ENCODE measurements at places on chromosomes 2 and 18.
A peak's percentile ranks its signal among the peaks of the same experiment; 100 is the strongest.

DNA sequence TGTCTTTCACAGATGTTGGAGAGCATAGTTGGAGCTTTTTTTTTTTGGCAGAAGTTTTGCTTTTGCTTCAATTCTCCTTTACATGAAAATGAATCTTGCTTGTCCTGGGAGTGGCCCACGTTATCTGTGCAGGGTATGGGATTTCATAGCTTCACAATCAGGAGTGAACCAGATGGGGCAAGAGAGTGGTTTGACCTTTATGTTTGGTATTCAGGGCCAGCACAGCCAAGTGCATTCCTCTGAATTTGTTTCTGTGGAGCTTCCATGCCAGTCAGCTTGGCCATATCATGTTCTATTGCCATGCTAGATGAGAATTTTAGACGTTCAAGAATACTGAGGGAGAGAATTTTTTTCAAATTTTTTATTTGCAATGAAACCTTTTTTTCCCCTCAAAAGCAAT is 116.6 kb downstream of the PRPF40A start:
- DNase-seq: peak; percentile 21

- DNase-seq: no peak
Measured at GRCh38 chr18:66900837-66901236, 296.9 kb upstream of the CDH19 start.

GRCh38 chr2:70767699-70768589 is at the start of gene ADD2:
Gene ADD2, minus strand, starts transcription at chr2:70768200. Its CDS starts 61,792 bp downstream, at chr2:70706408.
- no peak for DNase-seq

DNA sequence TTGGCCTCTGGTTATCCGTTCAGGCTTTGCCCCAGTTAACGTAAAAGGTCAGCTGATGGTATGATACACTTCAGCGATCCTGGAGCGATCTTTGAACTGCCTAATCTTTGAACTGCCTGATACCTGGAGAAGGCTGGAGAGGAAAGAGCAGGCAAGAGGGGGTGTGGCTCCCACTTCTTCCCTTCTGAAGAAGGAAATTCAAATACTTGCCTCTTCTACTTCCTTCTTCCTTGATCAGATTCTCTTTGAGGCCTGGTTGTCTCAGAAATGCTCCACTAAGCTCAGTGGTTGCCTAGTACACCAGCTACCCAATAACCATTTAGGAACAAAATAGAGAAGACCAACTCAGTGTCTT is 619 bp downstream of the GALM start:
- DNase-seq: peak; percentile 42

- DNase-seq: peak; percentile 53
Measured at GRCh38 chr18:24272229-24272525, 125.4 kb downstream of the OSBPL1A start.

DNA sequence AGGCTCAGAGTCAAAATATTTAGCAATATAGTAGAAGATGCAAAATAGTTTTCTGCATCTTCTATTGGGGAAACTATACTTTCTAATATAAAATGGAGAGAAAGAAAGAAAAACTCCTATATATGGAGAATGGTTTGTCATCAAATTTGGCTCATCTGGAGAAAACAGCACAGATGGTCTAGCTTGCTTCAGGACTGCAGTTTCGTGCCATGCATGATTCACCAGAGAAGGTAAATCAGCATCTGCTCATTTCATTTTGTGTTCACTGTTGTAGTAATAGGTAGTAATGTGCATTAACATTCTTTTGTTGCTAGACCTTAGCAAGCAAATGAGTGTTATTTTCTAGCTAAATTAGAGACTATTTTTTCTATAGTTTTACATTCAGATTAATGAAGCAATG is 179.0 kb downstream of the ASXL3 start:
- peak; percentile 1 for DNase-seq

DNA sequence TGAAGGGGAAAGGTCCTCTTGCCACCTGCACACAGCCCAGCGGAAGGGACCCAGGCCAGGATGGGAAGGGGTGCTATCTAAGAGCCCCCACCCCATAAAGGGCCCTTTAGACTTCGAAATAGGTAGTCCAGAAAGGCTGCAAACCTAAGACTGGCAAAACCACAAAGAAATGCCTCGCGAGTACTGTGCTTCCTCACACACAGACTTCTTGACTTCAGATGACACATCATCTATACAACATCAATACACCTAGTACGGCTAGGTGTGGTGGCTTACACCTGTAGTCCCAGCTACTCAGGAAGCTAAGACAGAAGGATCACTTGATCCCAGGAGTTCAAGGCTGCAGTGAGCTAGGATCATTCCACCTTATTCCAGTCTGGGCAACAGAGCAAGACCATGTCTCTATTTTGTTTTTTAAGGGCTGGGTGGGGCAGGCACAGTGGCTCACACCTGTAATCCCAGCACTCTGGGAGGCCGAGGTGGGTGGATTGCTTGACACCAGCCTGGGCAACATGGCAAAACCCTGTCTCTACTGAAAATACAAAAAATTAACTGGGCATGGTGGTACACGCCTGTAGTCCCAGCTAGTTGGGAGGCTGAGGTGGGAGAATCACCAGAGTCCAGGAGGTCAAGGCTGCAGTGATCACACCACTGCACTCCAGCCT is 125.8 kb downstream of the CABLES1 start:
- DNase-seq: peak; percentile 22

- DNase-seq: no peak
Measured at GRCh38 chr2:191112448-191112901, 38.3 kb downstream of the STAT4 start.

- DNase-seq: peak; percentile 27
Measured at GRCh38 chr2:231687133-231687852, 21.0 kb upstream of the PTMA start.

DNA sequence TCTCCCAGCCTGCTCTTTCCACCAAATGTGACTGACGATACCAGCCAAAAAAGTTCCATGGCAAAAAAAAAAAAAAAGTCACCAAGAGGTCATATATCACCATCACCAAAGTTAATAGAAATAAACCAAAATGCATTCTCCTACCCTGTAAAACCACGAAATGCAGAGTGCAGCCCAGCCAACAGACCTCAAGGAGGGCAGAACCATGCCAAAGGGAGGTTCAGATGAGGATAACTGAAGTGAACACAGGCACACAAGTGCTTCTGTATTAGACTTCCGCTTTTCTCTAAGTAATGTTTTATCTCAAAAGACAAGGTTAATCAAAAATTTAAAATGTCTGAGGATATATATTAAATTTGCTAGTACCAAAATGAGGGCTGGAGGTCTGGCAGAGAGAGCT is 5.5 kb downstream of the SERPINE2 start:
- no peak for DNase-seq

GRCh38 chr2:80687524-80687923 is 383.0 kb upstream of the LRRTM1 start:
- no peak for DNase-seq

DNA sequence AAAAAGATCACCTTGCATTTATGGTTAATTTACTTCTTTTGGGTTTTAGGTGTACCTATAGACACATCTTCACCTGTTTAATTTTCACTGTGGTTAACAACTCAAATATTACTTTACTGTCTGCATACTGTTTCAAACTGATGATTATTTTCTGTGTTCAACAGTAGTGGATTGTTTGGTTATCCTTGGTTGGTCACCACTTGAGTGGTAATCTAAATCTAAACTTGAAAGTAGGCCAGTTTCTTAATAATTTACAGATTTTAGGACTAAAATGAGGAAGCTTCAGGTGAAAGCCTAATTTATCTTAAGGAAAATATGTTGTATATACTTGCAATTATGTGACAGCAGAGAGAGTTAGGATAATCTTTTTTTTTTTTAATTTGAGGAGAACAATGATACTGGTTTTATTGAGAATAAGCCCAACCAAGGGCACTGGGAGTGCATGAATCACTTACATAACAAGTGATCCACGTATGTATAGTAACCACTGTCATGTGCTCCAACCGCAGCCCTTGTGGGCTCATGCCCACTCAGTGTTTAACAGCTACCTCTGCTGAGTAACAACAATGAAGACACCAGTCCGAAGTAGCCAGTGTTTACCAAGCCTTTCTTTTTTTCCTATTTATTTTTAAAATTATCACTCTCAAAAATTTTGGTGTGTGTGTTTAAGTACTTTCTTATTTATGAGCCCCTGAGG is 31.0 kb upstream of the WDSUB1 start:
- DNase-seq: peak; percentile 44

DNA sequence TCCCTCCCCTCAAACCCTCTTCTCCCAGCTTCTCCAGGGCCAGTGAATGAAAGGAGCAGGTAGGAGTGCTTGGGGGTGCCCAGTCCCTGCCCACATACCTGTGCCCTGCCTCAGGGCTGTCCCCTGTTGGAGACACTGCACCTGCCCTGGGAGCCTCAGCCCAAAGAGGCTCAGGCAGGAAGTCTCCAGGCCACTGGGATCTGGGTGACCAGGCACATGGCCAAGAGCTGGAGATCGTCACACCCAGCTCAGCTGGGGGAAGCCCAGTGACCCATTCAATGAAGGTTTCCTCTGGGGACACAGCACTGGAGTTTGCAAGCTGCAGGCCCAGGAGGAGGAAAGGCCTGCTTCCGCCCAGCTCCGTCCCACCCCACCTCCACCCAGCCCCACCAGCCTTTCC is 156.4 kb downstream of the ZFP36L2 start:
- DNase-seq: peak; percentile 47

DNA sequence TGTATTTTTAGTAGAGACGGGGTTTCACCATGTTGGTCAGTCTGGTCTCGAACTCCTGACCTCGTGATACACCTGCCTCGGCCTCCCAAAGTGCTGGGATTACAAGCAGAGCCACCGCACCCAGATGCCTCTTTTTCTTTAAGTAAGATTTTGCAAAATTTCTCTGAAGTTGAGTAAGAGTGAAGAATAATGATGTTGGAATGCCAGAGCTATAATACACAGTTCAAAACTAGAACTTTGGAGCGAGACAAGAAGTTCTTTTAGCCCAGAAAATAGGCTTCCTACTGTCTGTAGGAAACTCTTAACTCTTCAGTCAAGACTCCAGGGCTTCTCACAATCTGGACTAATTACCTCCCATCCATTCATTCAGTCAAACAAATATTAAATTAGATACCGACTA is 51.4 kb downstream of the MARCHF4 start:
- DNase-seq: no peak

- peak; percentile 30 for DNase-seq
Measured at GRCh38 chr18:52310651-52311050, 29.3 kb upstream of the DCC start.

- no peak for DNase-seq
Measured at GRCh38 chr2:5914811-5915611, 222.8 kb downstream of the SOX11 start.

DNA sequence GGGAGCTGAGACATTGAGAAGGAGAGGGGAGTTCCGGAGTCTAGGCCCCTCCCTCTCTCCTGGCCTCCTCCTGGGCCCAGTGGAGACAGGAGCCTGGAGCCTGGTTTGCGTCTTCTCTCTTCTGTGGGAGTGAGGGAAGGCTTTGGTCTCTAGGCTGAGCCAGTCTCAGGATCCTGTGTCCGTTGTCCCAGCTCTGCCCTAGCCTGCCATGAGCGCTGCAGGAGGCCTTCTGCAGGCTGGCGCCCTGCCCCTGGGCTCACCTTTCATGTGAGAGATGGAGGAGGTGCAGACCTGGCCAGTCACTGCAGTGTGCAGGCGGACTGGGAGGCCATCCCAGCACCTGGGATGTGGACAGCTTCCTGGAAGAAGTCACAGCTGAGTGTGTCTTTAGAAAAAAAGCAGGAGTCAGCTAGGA is 8.7 kb downstream of the IMPA2 start:
- peak; percentile 55 for DNase-seq

DNA sequence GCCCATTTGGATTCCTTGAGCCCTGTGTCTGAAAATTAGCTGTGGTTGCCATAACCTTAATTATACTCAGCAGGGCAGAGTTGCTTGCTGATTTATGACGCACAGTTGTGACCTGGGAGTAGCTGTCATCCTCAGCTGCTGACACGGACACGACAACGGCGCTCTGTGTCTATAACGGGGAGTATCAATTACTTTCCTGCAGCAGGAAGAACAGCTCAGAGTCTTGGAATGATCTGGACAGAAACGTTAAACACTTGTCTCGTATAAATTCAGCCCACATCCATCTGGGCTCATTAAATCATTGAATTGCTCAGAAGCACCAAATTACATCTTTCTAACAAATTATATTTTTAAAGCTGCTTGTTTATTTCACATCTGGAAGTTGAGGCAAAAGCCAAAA is 116.3 kb downstream of the SEPTIN10 start:
- DNase-seq: no peak

DNA sequence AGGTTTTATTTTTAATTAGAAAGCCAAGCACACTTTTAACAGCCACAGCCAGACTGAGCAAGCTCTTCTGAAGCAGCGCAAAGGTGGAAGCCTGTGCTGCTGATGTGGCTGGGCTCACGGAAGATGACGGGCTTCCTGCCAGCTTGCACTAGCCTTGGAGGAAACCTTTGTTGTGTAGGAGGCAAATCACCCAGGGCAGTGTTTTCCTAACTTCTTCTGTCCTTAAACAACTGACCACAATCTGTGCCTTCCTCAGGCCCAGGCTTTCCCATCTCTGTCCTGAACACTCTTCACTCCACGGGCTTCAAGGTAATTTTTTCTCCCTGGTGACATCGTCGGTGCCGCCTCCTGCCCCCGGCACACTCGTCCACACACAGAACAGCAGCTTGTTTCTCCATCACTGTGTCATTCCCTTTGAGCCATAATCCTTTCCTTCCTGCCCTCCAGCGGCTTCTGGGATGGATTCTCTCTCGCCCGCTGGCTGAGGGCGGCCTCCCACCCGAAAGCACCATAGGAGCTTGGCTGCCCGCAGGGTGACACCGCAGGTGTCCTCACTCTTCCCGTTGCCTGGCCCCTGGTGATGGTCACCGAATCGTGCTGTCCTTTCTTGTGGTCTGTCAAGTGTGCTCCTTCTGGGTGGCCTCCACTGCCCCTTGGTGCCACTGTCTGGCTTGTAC is 31.1 kb upstream of the INHBB start:
- peak; percentile 23 for DNase-seq

- peak; percentile 66 for DNase-seq
Measured at GRCh38 chr2:18077704-18078103, 199.2 kb downstream of the KCNS3 start.

- no peak for DNase-seq
Measured at GRCh38 chr2:41968182-41968578, 79.6 kb upstream of the PKDCC start.

DNA sequence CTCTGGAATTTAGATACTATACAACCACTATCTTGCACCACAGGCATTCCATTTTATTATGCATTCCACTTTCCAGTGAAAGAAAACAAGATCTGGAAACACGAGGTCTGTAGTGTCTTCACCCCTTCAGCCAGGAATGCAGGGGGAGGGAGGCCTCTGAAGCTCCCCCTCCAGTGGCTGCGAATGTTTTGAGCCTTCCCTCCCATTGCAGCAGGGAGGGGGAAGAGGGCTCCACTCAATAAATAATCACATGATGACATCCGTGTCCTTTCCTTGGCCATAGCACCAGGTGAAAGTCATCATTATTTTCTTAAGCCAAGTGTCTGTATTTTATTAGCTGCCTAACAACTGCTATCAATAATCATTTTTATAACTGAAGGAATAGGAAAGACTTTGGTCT is 38.6 kb downstream of the ALPK2 start:
- DNase-seq: peak; percentile 87

GRCh38 chr18:70463085-70463484 is 174.2 kb downstream of the SOCS6 start:
- no peak for DNase-seq

DNA sequence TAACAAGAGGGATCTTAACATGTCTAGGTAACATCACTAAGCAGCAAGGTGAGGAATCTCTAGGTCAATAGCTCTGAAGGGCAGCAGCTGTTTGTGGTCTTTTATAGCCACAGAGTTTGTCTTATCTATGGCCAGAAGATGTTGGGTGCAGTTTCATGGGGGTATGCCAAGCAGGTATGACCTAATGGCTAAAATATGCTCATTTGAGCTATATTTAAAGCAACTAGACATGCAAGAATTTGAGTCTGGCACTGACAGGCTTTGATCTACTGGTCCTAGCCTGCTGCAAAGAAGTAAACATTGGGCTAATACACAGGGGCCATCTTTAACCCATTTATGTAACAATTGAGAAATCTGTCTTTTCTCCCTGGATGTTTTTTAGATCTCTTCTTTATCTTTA is 13.9 kb upstream of the UGP2 start:
- DNase-seq: peak; percentile 80
